ENCODE measurements at places on chromosomes 5 and 9.

DNA sequence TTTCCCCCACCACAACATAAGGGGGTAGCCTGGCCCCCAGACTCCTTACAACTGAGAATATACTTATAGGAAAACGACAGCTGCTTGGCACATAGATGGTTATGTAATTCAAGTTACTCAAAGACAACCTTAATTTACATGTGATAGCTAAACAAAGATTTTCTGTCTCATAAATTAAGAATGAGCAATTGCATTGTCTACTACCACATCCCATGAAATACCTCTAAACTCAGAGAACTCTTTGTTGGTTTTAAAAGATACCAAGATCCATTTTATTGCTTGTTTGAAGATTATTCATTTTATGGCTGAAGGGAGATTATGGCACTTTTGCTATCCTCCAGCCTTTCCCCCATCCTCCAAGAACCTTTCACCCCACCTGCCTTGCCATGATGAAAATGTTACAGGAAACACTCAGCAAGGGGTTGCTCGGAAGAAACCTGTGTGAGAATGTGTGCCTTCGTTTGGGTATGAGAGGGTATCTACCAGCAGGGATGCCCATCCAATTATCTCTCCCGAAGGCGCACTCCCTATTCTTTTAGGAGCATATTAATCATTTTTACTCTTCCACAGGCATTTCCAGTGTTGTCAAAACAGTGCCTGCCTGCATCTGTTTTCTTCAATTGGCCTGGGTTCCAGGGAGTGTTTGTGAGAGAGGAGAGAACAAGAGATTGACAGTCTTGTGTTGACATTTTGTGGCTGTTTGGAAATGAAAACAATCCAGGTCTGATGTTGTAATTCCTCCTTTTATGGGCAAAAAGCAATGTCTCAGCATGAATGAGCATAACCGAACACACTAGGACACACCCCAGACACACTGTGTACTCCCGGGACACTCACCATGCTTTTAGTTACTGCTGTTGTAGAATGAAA, 208.0 kb upstream of the ANKRD55 start:
- DNase-seq = no peak

DNA sequence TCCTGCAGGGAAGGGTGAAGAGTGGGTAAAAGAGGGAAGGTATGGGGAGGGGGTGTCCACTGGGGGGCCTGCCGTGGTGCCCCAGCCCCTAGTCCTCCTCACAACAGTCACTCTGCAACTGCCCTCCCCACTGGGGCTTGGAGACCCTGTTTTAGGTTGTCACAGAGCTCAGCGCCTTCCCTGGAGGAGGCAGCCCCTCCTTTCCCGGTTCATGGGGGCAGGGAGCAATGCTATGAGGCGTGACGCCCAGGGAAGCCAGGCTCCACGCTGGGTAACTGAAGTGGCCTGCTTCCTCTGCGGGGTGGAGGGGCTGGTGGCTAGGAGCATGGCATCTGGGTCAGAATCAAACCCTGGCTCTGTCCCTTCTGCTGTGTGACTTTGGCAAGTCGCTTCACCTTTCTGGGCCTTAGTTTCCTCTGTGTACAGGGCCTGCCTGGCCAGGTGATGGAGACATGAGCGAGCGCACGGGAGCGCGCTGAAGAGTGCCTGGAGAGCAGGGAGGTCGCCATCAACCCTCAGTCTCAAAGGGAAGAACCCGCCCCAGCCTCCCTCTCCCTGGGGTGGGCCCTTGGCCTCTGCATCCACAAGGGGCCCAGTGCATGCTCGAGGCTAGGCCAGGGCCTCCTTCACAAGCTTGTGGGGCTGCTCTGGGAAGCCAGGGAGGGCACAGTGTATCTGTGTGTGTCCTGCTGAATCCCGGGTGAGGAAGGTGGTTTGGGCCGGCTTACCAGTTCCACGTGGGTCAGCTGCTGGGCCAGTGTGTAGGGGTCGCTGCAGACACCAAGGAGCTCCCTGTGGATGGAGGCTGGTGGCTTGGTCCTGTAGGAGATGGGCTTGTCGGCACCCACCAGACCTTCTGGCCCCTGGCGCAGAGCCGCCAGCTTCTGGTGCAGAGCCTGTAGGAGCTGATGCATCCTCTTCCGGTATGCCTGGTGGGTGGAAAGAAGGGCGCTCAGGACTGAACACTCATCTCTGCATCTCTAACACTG, 56.4 kb upstream of the RNF130 start:
- no peak for DNase-seq

GRCh38 chr9:83242066-83242465, 179.1 kb upstream of the RASEF start:
- no peak for DNase-seq

- no peak for DNase-seq
Observed at GRCh38 chr9:8309258-8309657, 509.7 kb upstream of the DMAC1 start.

- no peak for DNase-seq
Observed at GRCh38 chr9:87816036-87816435, 66.6 kb upstream of the SPATA31E1 start.

GRCh38 chr9:132509928-132510874, 72.2 kb upstream of the BARHL1 start:
- no peak for DNase-seq

GRCh38 chr5:56819060-56819881, 3.9 kb downstream of the MAP3K1 start:
- no peak for DNase-seq

- DNase-seq = no peak
Observed at GRCh38 chr5:169970339-169970738, 10.0 kb downstream of the INSYN2B start.

DNA sequence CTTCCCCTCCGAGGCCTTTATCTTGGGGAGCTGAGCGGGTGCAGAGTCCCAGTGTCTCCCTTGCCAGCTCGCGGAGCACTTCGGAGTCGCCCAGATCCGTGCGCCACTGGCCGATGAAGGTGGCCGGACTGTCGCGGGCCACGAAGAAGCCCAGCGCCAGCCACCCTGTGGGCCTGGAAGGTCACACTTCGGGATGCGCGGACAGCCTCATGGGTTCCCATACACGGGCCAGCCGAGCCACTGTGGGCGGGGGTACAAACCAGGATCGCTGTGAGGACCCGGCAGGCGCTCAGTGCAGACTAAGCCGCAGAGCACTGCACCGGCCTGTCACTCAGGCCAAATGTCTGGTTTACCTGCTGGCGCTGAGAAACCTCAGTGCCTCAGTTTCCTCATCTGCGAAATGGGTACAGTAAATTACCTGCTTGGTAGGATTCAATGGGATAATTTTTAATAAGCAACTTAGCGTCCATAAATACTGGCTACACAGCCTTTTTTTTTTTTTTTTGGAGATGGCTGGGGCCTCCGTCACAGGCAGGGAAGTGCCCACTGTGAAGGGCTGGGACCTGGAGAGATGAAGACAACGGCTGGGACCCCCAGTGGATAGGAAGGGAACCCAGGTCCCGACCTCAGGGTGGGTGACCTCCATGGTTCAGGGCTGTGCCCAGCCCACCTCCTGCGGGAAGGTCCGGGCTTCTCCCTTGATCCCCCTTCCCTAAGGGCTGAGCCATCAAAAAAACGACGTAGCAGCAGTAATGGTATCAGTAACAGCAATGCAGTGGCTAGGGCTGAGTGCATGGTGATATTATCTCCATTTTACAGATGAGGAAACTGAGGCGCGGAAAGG, 38.7 kb upstream of the CTSV start:
- DNase-seq = no peak

DNA sequence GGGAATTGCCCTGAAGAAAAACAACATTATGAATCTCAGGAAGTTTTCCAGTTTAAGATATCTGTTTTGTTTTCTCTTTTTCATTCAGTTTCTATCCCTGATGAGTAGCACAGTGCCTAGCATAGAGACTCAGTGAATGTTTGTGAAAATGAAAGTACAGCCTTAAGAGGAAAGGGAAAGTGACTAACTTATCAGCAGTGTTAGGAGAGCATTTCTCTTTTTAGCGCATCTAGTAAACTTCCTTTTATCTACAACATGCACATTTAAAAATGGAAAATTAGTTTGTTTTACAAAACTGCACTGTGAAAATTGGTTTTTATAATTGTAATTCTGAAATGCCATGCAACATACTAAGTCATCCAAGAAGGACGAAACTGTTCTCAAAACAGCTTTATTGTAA, 110.8 kb downstream of the SMARCA2 start:
- DNase-seq = no peak

Data from stimulated activated CD8-positive, alpha-beta memory T cell treated with anti-CD3 and anti-CD28 coated beads, Interleukin-15, amount 100 ng/mL, for 24 hours (primary cell).